ENCODE measurements at places on chromosomes 6 and 20. TPM values are rescaled to one million over a fixed set of nuclear protein-coding genes. Genes with fewer than 3 reads are reported as not detected.

The MYH7B gene
- total RNA-seq = 30.2 TPM

The RIPOR3 gene
- total RNA-seq = 26.9 TPM

The BTN2A1 gene
- 27.6 TPM for total RNA-seq

The BANF2 gene
- total RNA-seq = 60.2 TPM

The CALHM6 gene
- total RNA-seq = 9.7 TPM

The NRN1 gene
- total RNA-seq = 0.31 TPM

The EYS gene
- total RNA-seq = 2.6 TPM

The CCDC170 gene
- total RNA-seq = 3.3 TPM

The BNIP5 gene
- 0.87 TPM for total RNA-seq

The CCN6 gene
- 0.99 TPM for total RNA-seq

The HLA-DQB1 gene
- 0.08 TPM for total RNA-seq

The HNF4A gene
- 1.2 TPM for total RNA-seq

The PTK6 gene
- total RNA-seq = not detected

The CLVS2 gene
- total RNA-seq = 0.19 TPM

The PMEPA1 gene
- 8.1 TPM for total RNA-seq

The COX7A2 gene
- total RNA-seq = 167 TPM

The HLA-G gene
- total RNA-seq = 1.2 TPM

The FAM83C gene
- total RNA-seq = 0.39 TPM

The LRFN2 gene
- total RNA-seq = 1.6 TPM

The HDGFL1 gene
- total RNA-seq = 72.5 TPM

The PPP1R14C gene
- 22.4 TPM for total RNA-seq

Measured in testis (tissue), 5 donors.